ENCODE measurements at places on chromosomes 7 and 10. TPM values are rescaled to one million over a fixed set of nuclear protein-coding genes. Genes with fewer than 3 reads are reported as not detected.
A peak's percentile ranks its signal among the peaks of the same experiment; 100 is the strongest.

- no peak for DNase-seq
Observed at GRCh38 chr10:117500456-117500855, 42.1 kb upstream of the EMX2 start.

Gene GPR37
- not detected for polyA plus RNA-seq

Gene TWNK
- 12.8 TPM for polyA plus RNA-seq

Gene PSD
- 2.6 TPM for polyA plus RNA-seq

DNA sequence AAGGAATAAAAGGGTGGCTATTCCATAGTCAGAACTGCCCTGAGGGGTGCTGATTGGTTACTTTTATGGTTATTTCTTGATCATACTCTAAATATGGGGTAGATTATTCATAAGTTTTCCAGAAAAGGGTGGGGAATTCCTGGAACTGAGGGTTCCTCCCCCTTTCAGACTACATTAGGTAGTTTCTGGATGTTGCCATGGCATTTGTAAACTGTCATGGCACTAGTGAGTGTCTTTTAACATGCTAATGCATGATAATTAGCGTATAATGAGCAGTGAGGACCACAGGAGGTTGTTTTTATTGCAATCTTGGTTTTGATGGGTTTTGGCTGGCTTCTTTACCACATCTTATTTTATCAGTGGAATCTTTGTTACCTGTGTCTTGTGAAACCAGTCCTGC is 26.5 kb upstream of the POT1 start:
- no peak for DNase-seq

Gene PRSS2
- 2.8 TPM for polyA plus RNA-seq

- DNase-seq = no peak
Observed at GRCh38 chr7:155115288-155115687, 45.2 kb downstream of the HTR5A start.

- no peak for DNase-seq
Observed at GRCh38 chr10:104766341-104766740, 125.3 kb downstream of the SORCS3 start.

DNA sequence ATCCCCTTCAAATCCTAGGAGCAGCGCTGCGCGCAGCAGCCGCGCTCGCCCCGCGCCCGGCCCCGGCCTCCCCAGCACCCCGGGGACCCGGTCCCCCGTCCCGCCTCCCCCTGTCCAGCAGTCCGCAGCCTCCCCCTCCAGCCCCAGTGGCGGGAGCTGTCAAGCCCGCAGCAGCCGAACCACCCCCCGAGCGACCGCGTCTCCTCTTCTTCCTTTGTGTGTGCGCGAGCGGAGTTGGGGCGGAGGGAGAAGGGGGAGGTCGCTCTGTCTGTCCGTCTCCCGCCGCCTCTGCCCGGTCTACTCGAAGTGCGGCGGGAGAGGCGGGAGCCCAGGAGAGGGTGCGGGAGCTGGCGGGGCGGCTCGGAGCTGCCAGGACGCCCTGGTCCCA is 375 bp upstream of the CHN2 start:
- DNase-seq = no peak

DNA sequence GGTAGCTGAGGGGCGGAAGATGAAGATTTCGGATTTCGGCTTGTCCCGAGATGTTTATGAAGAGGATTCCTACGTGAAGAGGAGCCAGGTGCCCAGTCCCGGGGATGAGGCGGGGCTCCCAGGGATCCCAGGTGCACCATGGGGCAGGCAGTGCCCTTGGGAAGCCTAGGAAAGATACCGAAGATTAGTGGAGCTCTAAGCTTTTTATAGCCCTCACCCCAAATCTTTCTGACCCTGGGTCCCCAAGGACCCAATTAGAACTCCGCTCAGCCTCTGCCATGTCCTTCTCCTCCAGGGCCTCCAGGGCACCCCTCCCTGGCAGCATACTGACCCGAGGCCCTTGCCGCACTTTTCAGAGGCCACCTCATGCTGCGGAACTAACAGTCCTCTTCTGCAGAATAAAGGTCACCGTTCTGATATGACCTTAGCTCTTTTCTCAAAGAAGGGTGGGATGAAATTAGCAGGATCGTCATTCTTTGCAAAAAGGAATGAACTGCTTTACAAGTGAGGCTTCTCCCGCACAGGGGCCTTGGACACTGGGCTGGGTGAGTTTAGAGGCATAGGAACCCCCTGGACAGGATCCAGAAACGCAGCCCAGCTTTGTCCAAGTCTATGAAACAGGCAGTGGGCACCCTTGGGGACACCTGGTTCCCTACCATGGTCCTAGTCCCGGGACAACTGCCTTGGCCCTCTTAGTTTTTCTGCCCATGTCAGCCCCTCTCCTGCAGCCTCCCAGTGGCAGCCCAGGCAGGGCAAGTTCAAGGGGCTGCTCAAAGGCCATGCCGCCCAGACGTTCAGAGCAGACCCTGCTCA is 17.9 kb upstream of the CSGALNACT2 start:
- DNase-seq = no peak

Gene EZH2
- 12.2 TPM for polyA plus RNA-seq

- no peak for DNase-seq
Observed at GRCh38 chr7:32588657-32589056, 93.4 kb downstream of the AVL9 start.

Gene PNLIPRP2
- not detected for polyA plus RNA-seq

GRCh38 chr7:141676618-141677017 is 25.3 kb downstream of the DENND11 start:
- peak; percentile 38 for DNase-seq

GRCh38 chr7:135188298-135188984 is 17.9 kb upstream of the CYREN start:
- DNase-seq = no peak

Gene ASB10
- not detected for polyA plus RNA-seq

DNA sequence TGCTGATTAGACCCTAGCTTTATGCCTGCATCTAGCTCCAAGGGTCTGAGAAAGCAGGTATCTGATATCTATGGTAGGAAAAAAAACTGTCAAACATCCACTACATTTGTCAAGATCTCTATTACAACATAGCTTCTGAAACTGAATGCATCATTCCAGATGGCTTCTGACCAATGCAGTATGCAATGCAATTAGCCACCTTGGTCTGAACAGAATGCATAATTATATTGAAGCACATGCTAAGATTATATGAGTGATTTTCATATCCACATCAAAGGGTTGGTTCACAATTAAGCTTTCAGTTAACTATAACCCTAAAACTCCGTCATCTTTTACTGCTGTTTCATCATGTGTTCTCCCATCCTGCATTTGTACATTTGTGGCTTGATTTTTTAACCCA is 271.4 kb downstream of the POLR1F start:
- DNase-seq = no peak

- DNase-seq = no peak
Observed at GRCh38 chr7:46834921-46835320, 747.0 kb downstream of the TNS3 start.

Gene FRA10AC1
- polyA plus RNA-seq = 5.1 TPM

GRCh38 chr10:75143353-75143752 is 31.9 kb downstream of the SAMD8 start:
- no peak for DNase-seq

DNA sequence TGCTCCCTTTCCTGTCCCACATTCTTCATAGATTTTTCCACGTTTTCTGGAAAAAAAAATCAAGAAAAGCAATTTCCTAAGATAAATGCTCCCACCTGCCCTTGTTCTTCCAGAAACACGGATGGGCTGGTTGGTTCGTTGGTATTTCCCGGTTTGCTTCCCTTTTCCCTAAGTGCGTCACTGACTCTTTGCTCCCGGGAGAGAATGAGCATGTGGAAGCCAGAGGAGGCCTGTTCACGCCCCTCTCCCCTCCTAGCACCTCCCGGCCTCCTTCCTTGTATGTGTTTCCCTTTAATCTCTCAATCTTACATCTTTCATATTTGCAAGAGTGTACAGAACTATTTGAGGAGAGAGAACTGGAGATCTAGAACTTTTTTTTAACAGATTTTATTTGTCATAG is 442.0 kb downstream of the GFRA1 start:
- no peak for DNase-seq

Gene SPRN
- 0.14 TPM for polyA plus RNA-seq

GRCh38 chr7:29265208-29265923 is 70.8 kb downstream of the CHN2 start:
- DNase-seq = no peak

DNA sequence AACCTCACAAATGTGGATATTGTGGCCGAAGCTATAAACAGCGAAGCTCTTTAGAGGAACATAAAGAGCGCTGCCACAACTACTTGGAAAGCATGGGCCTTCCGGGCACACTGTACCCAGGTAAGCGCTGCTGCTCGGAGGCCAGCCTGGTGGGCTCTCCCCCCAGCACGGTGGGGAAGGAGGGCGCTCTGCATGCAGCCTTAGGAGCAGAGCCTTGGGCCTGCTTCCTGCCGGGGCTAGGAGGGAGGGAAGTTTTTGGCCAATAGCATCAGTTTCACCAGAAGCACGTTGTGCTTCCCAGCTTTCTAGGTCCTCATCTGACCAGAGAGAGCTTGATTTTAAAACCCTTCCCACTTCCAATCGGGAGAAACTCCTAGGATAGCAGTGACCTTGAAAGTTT is 62.8 kb downstream of the FIGNL1 start:
- no peak for DNase-seq

- DNase-seq = no peak
Observed at GRCh38 chr10:8539056-8539455, 484.6 kb downstream of the GATA3 start.

DNA sequence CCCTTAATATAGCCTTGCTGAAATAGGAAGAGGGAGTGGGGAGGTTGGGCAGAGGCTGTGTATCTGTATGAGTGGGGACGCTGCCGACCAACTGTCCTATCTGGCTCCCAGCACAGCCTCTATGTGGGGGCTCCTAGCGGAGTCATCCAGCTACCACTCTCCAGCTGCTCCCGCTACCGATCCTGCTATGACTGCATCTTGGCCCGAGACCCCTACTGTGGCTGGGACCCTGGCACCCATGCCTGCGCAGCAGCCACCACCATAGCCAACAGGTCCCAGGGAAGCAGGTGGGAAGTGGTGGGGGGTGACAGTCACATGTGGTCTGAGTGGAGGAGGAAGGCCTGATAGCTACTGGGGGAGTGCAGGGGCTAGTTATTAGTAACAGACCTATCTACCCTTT is 6.6 kb downstream of the MRPL43 start:
- no peak for DNase-seq

Gene TBX20
- not detected for polyA plus RNA-seq

DNA sequence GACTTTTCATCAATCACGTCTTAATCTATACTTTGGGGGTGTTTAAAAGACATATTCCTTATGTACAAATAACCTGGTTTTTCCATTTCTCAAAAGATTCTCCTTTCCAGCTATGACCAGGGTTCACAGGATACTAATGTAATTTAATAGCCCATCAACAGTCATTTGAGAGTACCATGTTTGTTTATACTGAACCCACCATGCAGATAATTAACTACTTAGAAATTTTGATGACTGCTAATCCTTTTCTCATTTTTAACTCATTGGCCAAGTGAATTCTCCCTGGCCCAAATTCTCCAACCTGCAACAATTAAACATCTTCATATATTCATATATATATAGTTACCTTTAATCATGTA is 28.8 kb upstream of the KMT2E start:
- no peak for DNase-seq

DNA sequence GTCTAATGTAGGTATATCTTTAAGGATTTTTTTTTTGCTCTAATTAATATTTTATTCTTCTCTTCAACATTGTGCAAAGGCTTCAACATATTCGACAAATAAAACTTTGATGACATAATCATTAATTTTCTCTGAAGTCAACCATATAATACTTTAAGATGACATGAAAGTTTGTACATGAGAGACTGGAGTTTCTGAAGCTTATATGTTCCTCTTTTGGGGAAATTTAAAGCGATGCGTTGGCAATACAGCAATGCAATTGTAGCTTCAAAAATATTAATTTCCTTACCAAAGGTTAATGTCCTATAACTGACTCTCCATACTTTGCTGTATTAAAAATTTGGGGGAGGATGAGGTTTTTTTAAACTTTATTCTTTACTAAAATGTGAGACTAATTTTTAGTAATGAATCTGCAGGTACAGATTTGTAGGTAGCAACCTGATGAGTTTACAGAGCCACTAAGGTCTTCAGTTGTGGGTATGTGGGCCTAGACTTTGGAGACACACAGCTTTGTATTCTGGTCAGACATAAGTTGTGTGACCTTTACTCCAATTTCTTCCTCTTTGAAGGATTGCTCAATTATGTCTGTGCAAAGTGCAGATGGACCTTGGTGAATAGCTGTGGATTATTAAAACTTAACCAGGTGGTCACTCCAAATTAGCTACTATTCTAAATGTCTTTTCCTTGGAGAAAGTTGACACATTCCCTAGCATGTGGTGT is 18.0 kb upstream of the LIPA start:
- DNase-seq = no peak

Gene SH2B2
- polyA plus RNA-seq = 0.94 TPM
